ENCODE measurements at places on chromosomes 6 and 20. TPM values are rescaled to one million over a fixed set of nuclear protein-coding genes. Genes with fewer than 3 reads are reported as not detected.

The KIF6 gene
- total RNA-seq = 0.33 TPM

The RNF39 gene
- total RNA-seq = not detected

The FGD2 gene
- total RNA-seq = not detected

The EPPIN gene
- not detected for total RNA-seq

The TNXB gene
- total RNA-seq = 5.9 TPM

The GSTA2 gene
- not detected for total RNA-seq

The SDC4 gene
- 129 TPM for total RNA-seq

The ADGRF1 gene
- total RNA-seq = not detected

The OR2H2 gene
- total RNA-seq = not detected

The GGTLC1 gene
- total RNA-seq = not detected

The MOXD1 gene
- total RNA-seq = 44.4 TPM

The GPR6 gene
- total RNA-seq = not detected

The C20orf202 gene
- 0.12 TPM for total RNA-seq

The GSTA4 gene
- total RNA-seq = 31.0 TPM

The GABRR1 gene
- not detected for total RNA-seq

The HLA-DOB gene
- total RNA-seq = 0.12 TPM

The KIAA0408 gene
- 1.5 TPM for total RNA-seq

Data from uterine smooth muscle cell (primary cell).